ENCODE measurements at places on chromosomes 7 and 10. TPM values are rescaled to one million over a fixed set of nuclear protein-coding genes. Genes with fewer than 3 reads are reported as not detected.

DNA sequence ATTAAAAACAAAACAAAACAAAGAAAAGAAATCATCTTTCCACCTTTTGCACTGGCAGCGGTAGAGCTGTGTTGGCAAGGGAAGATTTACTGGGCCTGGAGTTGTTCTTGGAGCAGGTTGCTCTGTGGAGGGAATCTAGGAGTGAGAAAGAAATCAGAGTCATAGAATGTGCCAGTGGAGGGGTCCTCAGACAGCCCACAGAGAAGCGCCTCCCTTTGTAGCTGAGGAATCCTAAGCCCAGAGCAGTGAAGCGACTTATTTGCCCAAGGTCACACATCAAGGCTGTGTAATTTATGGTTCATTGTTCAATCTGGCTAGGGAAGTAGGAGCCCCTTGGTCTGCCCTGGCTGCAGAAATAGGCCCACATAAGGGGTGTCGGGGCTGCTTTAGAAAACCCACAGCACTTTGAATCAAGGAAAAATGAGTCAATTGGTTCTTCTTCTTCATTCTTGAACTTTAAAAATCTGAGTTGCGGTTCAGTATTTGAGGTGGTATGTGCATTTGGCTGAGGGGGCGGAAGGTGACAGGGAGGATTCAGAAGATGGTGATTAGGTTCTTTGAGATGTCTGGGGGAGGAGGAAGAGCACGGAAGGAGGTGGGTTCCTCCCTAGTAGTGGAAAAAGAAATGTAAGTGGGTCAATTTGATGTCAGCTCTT, 253.7 kb downstream of the PTEN start:
- H3K4me1 ChIP-seq = peaks cover 68% of the 10 kb centered on the region
- no peaks in the 10 kb centered on the region for H3K36me3 ChIP-seq
- H3K27ac ChIP-seq = peak overlapping the region; percentile 57
- no peaks in the 10 kb centered on the region for H3K27me3 ChIP-seq
- DNase-seq = no peak

DNA sequence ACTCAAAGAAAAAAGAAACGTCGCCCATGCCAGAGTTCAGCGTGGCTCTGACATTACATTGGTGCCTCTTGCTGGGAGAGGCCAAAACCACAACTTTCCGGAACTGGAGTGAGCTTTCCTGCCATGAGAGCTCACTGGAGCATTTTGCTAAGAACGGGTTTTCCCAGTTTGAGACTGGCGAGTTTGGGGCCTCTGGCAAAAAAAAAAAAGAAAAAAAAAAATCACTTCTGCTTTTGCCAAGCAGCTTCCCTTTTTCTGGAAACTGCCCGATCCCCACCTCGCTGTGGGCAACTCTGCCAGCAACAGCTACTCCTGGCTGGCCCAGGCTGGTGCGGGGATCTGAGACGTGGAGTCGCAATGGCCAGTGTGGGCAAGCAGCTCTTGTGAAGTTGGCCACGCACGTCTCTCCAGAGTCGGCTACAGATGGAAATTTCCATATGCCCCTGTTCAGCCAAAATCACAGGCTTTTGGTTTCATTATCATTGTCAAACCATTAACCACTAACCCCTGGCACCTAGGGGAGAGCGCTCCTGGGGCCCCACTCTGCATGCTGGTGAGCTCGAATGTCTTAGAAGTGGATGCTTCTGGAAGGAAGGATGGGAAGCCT, 25.7 kb downstream of the PRKAG2 start:
- no peak overlapping the region for H3K4me3 ChIP-seq
- no peak overlapping the region for H3K27ac ChIP-seq
- DNase-seq = peak; percentile 13

- no peak overlapping the region for H3K4me3 ChIP-seq
- DNase-seq = no peak
- no peaks in the 10 kb centered on the region for H3K4me1 ChIP-seq
- H3K36me3 ChIP-seq = no peaks in the 10 kb centered on the region
- no peak overlapping the region for H3K27ac ChIP-seq
- H3K27me3 ChIP-seq = no peaks in the 10 kb centered on the region
These were observed 296.3 kb upstream of the NPSR1 start for GRCh38 chr7:34361663-34362250.

GRCh38 chr7:21028599-21028998, 241.9 kb upstream of the SP8 start:
- H3K27me3 ChIP-seq = no peaks in the 10 kb centered on the region
- no peaks in the 10 kb centered on the region for H3K4me1 ChIP-seq
- DNase-seq = no peak
- H3K4me3 ChIP-seq = no peak overlapping the region

GRCh38 chr10:71713135-71714030, 6.2 kb downstream of the C10orf105 start:
- H3K27ac ChIP-seq = peak overlapping the region; percentile 29
- no peak overlapping the region for H3K4me3 ChIP-seq
- H3K36me3 ChIP-seq = no peaks in the 10 kb centered on the region
- peaks cover 26% of the 10 kb centered on the region for H3K4me1 ChIP-seq
- no peaks in the 10 kb centered on the region for H3K27me3 ChIP-seq
- no peak for DNase-seq

DNA sequence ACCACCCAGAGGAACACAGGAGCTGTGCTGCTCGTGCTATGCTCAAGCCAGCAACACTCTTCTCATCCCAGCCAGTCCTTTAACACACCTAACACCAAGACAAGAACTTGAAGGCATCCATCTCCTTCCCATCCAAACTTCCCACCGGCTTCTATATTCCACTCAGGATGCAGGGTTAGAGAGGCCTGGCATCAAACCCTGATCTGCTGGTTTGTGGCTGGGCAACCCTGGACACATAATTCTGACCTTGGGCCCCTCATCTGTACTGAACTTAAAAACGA, 5.6 kb upstream of the MYO1G start:
- H3K4me1 ChIP-seq = peaks cover 42% of the 10 kb centered on the region
- no peak for DNase-seq
- peak overlapping the region; percentile 93 for H3K4me3 ChIP-seq
- H3K36me3 ChIP-seq = peaks cover 19% of the 10 kb centered on the region
- H3K27me3 ChIP-seq = no peaks in the 10 kb centered on the region

GRCh38 chr7:70415179-70415972, 716.6 kb upstream of the GALNT17 start:
- no peaks in the 10 kb centered on the region for H3K27me3 ChIP-seq
- DNase-seq = no peak
- H3K4me3 ChIP-seq = 0 out of 2 replicates have a peak overlapping the region, but pooled peaks have one; percentile 15
- H3K27ac ChIP-seq = peak overlapping the region; percentile 50

GRCh38 chr10:80647173-80647833, 109.6 kb downstream of the SH2D4B start:
- DNase-seq = no peak
- H3K27ac ChIP-seq = no peak overlapping the region
- no peaks in the 10 kb centered on the region for H3K36me3 ChIP-seq

DNA sequence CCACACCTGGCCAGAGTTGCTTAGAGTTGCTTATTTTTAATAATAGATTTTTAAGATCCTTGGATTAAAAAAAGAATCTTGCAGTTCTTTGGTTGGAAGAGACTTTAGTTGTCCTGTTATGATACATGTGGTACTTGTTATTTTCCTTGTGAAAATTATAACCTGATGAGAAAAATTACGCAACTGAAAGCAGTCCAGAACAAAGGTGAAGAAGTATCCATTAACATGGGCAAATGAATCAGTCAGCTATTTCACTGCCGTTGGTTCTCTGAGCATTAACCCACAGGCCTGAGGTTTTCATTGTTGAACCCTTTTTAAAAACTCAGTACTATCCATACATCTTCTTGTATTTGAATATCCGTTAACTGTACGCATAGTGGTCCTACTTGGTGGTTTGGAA, 68.2 kb downstream of the GALNT11 start:
- H3K4me1 ChIP-seq = no peaks in the 10 kb centered on the region
- no peaks in the 10 kb centered on the region for H3K36me3 ChIP-seq
- no peaks in the 10 kb centered on the region for H3K27me3 ChIP-seq
- DNase-seq = no peak

GRCh38 chr7:45081670-45081974, 7.1 kb downstream of the NACAD start:
- no peaks in the 10 kb centered on the region for H3K36me3 ChIP-seq
- no peaks in the 10 kb centered on the region for H3K4me1 ChIP-seq
- no peaks in the 10 kb centered on the region for H3K27me3 ChIP-seq
- H3K27ac ChIP-seq = no peak overlapping the region
- DNase-seq = no peak
- no peak overlapping the region for H3K4me3 ChIP-seq

DNA sequence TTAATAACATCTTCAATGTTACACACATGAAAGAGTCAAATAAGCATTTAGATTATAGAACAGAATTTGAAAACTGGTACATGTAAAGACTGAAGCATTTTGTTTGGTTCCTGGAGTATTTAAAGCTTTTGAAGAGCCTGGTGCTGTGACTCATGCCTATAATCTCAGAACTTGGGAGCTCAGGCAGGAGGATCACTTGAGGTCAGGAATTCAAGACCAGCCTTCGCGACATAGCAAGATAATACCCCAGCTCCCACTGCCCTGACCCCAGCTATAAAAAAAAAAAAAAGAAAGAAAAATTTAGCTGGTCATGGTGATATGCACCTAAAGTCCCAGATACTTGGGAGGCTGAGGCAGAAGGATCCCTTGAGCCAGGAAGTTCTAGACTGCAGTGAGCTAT, 87.8 kb downstream of the HDAC9 start:
- no peaks in the 10 kb centered on the region for H3K27me3 ChIP-seq
- H3K4me1 ChIP-seq = no peaks in the 10 kb centered on the region
- DNase-seq = no peak
- H3K36me3 ChIP-seq = no peaks in the 10 kb centered on the region
- H3K27ac ChIP-seq = no peak overlapping the region

DNA sequence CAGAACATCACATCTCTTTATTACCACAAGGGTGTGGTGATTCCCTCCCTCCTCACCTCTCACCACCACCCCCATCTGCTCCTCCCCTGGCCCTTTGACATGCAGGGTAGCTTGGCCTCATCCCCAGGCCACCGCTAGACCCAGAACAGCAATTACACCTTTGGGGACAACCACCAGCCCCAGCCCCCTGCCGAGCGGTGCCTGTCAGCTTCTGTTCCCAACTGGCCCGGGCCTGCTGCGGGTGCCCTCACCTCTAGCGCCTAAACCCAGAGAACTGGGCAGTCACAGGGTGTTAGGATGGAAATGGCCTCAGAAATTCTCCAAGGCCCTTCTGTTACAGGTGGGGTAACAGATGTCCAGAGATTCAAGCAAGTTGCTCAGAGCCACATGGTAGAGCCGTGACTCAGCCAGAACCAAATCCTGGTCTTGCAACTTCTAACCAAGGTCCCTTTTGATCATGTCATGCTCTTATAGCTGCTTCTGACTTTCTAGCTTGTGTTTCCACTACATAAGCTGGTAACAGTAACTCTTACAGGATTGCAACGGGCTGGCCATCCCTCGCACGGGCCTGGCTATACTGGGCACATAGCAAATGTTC, 78.0 kb downstream of the PRKAG2 start:
- no peaks in the 10 kb centered on the region for H3K4me1 ChIP-seq
- no peak overlapping the region for H3K4me3 ChIP-seq
- no peak for DNase-seq

DNA sequence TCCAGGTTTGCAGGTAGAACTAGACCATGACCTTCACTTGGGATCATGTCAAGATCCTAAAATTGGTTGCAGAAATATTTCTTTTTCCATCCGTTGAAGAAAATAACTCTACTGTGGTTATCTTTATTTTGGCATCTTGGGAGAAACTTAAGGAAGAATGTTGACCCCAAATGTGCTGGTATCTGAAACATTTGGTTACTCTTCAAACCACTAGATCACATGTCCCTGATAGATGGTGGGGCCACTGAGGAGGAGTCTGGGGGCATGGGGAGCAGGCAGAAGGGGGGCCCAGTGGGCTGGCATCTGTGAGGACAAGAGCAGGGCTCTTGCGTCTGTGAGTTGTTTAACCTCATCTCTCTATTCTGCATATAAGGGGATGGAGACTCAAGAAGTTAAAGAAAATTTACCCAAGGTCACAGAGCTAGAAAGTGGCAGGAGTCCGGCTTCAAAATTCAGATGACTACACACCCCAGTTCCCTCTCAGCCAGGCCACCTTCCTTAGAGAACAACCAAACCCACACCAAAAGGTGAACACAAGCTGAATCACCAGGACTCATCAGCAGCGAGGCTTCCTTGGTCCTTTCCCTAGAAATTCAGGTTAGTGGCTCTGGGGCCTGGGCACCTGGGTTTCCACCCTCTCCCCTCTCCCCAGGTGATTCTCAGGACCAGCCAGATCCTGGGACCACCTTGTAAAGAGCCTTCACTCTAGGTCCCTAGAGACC, 40.6 kb upstream of the SRGN start:
- H3K36me3 ChIP-seq = no peaks in the 10 kb centered on the region
- no peak overlapping the region for H3K4me3 ChIP-seq
- peaks cover 85% of the 10 kb centered on the region for H3K4me1 ChIP-seq
- no peaks in the 10 kb centered on the region for H3K27me3 ChIP-seq

DNA sequence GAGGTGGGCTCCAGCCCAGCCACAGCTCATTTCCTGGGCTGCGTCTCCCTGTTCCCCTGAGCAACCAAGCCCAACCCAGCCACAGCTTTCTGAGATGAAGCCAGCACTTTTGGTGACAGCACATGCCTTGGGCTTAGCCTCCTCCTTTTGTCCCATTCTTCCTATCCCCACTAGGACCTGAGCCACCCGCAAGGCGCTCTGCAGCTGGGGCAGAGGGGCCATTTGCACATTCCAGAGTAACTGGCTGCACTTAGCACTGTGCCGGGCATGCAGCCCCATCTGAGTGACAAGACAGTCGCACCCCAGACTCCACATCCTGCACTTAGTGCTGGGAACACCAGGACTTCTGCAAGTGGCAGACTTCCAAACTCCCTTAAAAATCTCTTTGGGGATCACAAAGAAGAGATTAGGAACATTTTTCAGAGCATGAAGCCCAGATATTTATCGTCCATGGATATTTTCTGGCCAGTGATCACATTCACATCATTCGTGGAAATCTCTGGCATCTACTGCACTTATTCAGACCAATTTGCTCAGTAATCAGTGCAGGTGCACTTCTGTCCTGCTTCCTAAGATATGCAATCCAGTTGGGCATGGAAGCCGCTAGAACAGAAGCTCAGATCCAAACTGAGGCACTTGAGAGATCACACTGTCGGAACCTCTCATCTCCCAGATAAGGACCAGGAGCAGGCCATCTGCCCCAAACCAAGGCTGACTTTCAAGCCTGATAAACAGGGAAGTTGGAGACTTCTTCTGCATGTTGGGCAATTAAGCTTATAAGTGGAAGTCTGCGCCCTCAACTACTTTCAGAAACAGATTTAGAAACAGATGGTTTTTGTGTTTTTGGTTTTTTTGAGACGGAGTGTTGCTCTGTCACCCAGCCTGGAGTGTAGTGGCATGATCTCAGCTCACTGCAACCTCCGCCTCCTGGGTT, 26.4 kb downstream of the CHST15 start:
- H3K36me3 ChIP-seq = no peaks in the 10 kb centered on the region
- no peak for DNase-seq
- H3K4me3 ChIP-seq = no peak overlapping the region

GRCh38 chr10:1809139-1809741, 71.9 kb upstream of the ADARB2 start:
- no peak overlapping the region for H3K4me3 ChIP-seq
- no peaks in the 10 kb centered on the region for H3K27me3 ChIP-seq
- DNase-seq = no peak
- H3K4me1 ChIP-seq = no peaks in the 10 kb centered on the region
- H3K27ac ChIP-seq = no peak overlapping the region

GRCh38 chr10:44068716-44069482, 316.0 kb downstream of the CXCL12 start:
- no peaks in the 10 kb centered on the region for H3K4me1 ChIP-seq
- no peak overlapping the region for H3K27ac ChIP-seq
- H3K4me3 ChIP-seq = no peak overlapping the region
- no peaks in the 10 kb centered on the region for H3K27me3 ChIP-seq

The DDC gene
- not detected for total RNA-seq

The NME8 gene
- total RNA-seq = 0.51 TPM

The FXYD4 gene
- not detected for total RNA-seq

The TRIL gene
- total RNA-seq = not detected

The ZNF107 gene
- 10.8 TPM for total RNA-seq

The C10orf62 gene
- total RNA-seq = not detected

The PLAC9 gene
- not detected for total RNA-seq

The LRRD1 gene
- not detected for total RNA-seq

The MYH16 gene
- total RNA-seq = 0.13 TPM

All from GM12878 (cell line).